ENCODE measurements at places on chromosomes 2 and 18. TPM values are rescaled to one million over a fixed set of nuclear protein-coding genes. Genes with fewer than 3 reads are reported as not detected.

The SMC6 gene
- 31.0 TPM for total RNA-seq

The L3MBTL4 gene
- not detected for total RNA-seq

The SYT4 gene
- under 0.01 TPM for total RNA-seq

The TXNDC2 gene
- 0.16 TPM for total RNA-seq

The TCF23 gene
- not detected for total RNA-seq

The RUFY4 gene
- total RNA-seq = not detected

The SLC25A12 gene
- 17.1 TPM for total RNA-seq

The ARHGAP15 gene
- total RNA-seq = not detected

The CAPN10 gene
- 14.3 TPM for total RNA-seq

The NR4A2 gene
- total RNA-seq = 0.41 TPM

The RAD51AP2 gene
- not detected for total RNA-seq

The RTP5 gene
- total RNA-seq = not detected

The ABCG5 gene
- total RNA-seq = not detected

The GKN2 gene
- not detected for total RNA-seq

The FHOD3 gene
- total RNA-seq = 3.0 TPM

The MAPK4 gene
- total RNA-seq = not detected

Data from fibroblast of the aortic adventitia (primary cell).